Stimulated activated CD4-positive, alpha-beta T cell treated with anti-CD3 and anti-CD28 coated beads, Interleukin-4, amount 100 ng/mL, for 48 hours (primary cell): ENCODE measurements at places on chromosomes 4 and X.

GRCh38 chr4:5710961-5711478, at the start of gene EVC:
Gene EVC (plus strand): TSS chr4:5711201. CDS start chr4:5711381, 180 bp downstream.
- no peak for DNase-seq

- no peak for DNase-seq
These were observed 60.8 kb downstream of the SPCS3 start for GRCh38 chr4:176380352-176381157.

DNA sequence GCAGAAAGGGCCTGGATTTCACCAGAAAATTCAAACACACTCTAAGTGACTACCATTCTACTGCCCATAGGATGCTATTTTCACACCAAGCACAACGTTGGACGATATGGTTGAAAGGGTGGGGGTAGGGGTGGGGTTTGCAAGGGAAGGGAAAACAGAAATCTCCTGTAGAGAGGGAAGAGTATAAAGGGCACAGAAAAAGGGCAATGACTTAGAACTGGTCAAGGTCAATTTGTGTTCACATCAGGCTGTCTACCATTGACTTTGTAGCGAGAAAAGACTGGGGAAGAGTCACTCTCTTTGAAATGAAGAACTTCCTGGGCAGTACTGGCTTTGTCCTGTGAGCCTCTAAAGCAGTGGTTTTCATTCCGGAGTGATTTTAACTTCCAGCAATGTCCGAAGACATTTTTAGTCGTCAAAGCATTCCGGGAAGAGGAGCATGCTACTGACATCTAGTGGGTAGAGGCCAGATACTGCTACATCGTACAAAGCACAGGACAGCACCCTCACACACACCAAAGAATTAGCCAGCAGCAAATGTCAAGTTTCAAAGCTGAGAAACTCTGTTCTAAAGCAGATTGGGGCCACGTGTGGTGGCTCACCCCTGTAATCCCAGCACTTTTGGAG, 48.4 kb upstream of the SLC7A3 start:
- no peak for DNase-seq

DNA sequence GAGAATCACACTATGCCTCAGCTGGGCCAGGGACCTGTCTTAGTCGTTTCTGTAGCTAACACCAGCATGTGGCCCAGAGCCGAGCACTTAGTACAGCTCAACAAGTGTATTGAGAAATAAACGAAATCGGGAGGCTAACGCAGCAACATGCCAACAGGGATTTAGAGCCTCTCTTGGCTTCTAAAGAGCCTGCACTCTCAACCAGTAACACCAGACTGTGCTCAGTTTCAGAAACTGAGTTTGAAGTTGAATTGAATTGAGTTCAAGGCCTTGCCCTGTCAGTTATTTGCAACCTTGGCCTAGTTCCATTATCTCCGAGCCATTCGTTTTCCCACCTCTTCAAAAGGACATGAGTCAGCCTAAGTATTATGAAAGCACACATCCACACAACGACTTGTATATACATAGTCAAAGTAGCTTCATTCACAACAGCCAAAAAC, 71.3 kb upstream of the LDB2 start:
- no peak for DNase-seq

DNA sequence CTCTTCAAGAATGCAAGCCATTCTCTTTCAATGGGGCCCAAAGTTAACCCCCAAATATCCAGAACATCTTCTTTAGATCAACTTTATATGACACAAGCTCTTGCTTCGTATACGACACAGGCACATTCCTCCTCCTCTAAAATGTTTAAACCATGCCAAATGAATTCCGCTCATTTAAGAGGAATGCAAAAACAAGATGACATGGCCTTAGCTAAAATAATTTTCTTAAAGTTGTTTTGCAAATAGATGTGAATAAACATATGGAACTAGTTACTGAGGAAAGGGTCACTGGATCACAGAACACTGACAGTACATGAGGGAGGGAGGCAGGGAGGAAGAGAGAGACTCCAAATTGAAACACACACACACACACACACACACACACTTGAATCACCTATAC, 97.4 kb downstream of the RASL11B start:
- no peak for DNase-seq

DNA sequence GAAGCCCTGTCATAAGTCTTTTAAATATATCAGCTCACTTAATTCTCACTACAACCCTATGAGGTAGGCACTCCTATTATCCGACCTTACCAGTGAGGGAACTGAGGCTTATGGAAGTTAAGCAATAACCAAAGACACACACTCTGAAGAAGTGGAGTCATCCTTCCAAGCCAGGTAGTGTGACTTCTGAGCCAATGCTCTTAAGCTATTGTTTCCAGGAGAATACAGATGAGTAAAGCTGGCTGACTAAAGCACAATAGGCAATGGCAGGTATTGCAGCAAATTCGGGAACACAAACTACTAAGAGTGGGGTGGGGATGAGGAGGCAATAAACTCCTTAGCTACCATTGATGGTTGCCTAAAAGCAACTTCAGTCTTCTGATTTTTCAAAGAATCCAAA, 81.8 kb upstream of the KIT start:
- DNase-seq: no peak

DNA sequence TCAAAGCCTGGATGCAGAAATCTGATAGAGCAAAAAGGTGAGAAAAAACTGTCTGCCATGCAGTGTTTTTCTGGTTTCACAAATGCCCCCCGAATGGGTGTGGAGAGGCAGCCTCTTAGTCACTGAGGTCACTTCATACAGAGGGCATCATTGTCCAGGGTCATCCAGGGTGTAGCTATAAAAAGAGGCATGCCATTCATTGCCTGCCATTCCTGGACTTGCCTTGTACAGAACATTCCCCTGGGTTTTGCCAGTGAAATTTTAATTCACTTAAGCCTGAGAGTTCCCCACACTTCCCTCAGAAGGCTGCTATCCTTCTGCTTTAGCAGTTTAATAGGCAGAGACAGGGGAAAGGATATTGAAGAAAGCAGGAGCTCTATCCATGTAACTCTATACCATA, 230.3 kb downstream of the UNC5C start:
- DNase-seq: no peak

DNA sequence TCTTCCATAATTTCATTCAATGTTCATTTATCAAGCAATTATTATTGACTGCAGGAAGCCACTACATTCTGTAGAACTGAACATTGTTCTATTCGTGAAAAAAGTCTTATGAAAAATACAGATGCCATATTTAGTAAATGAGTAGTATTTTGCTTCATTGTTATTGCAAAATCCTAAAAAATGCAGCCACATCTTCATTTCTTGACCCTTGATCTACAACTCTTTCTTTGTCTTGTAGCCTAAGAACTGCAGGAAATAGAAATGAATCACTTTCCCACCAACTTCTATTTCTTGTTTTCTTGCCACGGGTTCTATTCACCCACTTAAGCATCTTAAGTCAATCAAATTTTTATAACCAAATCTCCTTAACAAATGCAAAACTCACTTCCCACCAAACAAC, 63.3 kb downstream of the KCNIP4 start:
- DNase-seq: no peak

DNA sequence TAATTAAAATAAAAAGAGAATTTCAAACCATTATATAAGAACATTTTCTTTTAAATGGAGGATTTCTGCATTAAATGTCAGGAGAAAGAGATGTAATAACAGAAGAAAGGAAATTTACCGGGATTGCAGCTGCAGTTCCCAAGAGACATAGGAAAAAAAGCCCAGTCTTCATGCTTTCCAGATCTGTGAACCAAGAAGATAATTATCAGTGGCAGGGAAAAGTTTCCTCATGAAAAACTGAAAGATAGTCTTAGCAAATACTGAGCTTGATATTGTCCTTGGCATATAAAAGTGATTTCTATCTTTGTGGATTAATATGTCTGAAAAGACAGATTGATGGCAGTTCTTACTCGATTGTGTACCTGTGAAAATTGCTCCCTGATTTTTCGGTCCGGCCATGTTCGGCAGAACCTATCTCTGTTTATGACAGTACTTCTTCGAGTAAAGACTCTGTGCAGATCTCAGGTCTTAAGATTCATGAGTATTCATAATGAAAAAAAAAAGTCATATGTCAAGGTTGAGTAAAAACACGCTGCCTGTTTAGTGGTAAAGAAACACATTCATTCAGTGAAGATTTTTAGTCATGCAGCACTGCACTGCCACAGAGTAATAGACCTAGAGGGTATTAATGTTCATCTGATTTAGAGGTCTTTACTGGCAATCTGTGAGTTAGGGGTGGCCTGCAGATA, 29.6 kb downstream of the SPARCL1 start:
- no peak for DNase-seq

DNA sequence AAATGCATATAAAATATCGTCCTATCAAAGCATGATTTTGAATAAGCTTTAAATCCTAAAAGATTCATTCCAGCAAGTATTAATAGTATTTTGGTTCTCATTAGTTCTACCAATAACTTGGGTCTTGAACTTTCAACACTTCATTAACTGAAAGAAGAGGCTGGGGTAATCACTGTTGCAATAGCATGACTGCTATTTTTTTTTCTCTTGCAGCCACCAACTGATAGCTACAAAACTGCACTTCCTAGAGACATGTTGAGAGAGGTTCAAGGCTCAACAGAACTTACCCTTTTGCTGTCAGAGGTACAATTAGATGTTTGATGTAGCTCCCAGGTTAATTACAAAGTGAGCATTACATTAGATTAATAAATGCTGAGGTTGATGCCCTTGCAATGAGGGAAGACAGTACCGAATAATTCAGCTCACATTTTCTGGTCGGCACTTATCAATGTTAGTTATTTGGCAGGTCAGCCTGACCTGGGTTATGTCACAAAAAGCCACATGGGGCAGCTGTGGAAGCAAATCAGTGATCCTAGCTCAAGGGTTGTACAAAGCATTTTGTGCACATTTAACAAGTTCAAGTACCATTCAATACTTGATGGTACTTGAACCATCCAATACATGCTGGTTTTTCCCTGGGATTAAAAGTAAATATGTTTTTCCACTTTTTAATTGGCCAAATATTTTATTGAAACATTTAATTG, 29.9 kb upstream of the TET2 start:
- no peak for DNase-seq

GRCh38 chr4:177562163-177562562, 119.9 kb upstream of the AGA start:
- no peak for DNase-seq

GRCh38 chrX:153727123-153727931, 2.7 kb downstream of the ABCD1 start:
- DNase-seq: no peak
